ENCODE measurements at places on chromosomes 1 and 21.

DNA sequence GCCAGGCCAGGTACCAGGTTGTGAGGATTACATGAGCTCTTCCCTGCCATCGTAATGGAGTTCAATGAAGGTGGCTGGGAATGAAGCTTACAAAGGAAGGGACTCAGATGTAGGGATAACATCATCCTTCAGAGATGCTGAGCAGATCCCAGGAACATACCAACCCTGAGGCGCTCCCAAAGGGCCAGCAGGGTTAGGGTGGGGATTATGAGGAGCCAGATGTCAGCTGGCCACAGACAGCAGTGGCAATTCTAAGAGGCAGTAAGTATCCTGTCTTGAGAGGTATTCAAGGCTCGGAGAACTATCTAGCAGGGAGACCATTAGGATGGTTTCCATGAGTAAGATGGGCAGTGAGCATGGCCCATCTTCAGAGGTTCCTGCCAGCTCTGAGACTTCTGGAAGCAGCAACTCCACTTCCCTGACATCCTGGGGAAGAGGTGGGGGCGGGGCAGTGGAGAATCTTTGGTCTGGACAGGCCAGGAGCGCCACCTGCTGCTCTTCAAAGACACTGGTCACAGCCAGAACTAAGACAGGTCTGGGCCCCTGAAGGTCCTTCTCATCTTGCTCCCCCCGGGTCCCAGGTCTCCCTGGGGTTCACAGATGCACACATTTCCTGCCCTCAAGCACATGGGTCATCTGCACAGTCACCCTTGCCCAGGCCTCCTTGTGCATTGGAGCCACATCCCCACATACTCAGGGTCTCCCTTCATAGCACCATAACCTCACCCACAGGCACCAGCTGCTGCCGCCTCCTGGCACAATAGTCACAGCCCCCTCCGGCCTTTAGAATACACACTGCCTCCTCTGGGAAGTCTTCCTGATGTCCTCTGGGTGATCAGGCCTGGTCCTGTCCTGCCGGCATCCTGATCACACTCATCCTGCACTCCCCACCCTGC is 2.7 kb upstream of the SDC3 start:
- DNase-seq = peak; percentile 25

- DNase-seq = no peak
These were observed 204.8 kb upstream of the FGGY start for GRCh38 chr1:59092126-59092525.

GRCh38 chr21:34800797-34801518 is 132.2 kb downstream of the CLIC6 start:
- DNase-seq = no peak

- DNase-seq = no peak
These were observed 1.0 kb downstream of the RAB7B start for GRCh38 chr1:206002160-206002559.

DNA sequence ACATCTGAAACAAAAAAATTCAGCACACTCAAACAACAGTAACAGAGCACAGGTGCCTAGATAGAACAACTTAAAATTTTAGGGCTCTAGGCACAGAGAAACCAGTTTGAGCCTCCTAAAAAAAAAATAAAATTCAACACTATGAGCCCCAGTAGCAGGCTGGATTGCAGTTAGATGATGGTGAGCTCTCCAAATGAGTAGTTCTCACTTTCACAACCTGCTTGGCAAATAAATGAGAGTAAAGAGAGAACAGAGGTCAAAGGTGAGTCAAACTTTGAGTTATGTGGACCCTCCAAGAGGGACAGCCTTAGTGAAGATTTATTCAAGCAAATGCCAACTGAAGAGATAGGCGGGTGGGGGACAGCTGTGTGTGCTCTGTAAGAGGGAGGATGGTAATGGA is 3.6 kb downstream of the BEND5 start:
- no peak for DNase-seq

- DNase-seq = no peak
These were observed 52.3 kb downstream of the GRIK3 start for GRCh38 chr1:36981771-36982622.

DNA sequence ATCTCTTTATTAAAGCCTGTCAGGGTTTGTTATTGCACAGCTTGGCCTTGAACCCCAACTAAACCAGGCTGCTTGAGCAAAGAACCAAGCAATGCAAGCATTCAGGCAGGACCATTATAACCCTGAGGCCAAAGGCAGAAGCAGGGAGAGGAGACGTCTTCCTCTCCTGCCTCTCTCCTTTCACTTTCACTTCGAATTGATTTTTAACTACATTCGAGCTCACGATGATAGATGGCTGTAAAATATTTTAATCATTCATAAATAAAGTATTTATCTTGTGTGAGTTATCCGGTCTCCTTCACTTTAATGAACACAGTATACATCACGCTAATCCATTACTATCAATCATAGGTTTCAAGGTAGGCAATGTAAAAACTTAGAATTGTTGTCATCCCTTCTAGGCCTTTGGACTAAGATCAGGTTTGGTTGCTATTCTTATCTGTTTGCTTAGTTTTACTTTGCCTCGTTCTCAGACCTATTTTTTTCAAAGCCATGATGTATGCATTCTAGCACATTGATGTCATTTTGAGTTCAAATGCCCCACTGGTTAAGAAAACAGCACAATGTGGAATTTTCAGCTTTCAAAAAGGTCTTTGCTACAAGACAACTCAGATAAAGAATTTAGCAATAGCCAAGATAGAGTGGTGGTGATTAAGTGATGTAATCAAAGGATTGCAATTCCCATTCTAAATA is 480.2 kb upstream of the RUNX1 start:
- DNase-seq = no peak

DNA sequence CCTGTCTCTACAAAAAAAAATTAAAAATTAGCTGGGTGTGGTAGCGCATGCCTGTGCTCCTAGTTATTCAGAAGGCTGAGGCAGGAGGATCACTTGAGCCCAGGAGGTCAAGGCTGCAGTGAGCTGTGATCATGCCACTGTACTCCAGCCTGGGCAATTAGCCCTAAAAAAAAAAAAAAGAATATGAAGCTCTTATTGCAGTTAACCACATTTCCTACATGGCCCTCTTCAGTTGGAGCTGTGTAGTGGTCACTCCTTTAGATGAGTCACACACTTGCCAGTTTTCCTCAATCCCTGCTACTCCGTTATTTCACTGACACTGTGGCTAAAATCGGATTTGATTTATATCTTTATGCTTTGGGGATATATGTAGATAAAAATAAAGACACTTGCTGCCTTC is 11.8 kb downstream of the NFYC start:
- no peak for DNase-seq

DNA sequence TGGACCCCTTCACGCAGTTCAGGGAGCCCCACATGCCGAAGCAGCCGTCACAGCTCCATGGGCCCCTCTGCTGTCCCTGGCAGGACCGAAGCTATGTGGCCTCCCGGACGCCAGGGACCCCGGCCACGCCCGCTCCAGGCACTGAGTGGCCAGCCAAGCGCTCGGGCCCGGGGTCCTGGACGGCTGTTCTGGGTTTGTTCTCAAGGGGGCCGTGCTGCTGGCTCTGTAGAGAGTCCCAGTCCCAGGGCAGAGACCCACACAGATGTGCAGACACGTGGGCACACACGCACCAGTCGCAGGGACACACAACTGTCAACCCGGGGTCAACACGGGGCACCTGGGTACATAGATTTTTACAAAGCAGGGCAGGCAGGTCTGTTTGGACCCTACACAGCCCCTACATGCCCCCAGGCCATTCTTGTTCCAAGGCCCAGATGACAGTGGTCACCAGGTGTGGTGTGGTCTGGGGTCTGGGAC is 6.7 kb downstream of the B3GALT6 start:
- no peak for DNase-seq

- no peak for DNase-seq
These were observed 37.8 kb downstream of the XCL1 start for GRCh38 chr1:168614235-168614634.

GRCh38 chr1:173365341-173365740 is 111.8 kb upstream of the PRDX6 start:
- no peak for DNase-seq

GRCh38 chr21:34603002-34603709 is 11.8 kb downstream of the RCAN1 start:
- DNase-seq = no peak

DNA sequence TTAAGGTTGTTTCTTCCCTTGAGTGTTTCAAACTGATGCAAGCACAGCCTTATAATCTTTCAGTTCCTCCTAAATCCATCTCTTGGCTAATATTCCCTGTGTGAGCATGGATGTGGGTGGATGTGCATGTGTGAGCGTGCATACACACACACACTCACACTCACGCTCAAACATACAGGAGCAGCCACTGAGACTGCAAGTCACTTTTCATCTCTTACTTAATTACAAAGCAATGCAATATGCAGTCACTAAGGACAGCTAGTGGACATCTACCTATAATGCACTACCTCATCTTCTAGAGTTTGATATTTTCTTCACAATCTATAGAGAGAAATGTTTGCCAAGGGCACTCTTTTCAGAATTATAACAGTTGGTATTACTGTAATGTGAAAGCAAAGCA is 1.4 kb downstream of the ESRRG start:
- no peak for DNase-seq

GRCh38 chr21:42542596-42542995 is 28.9 kb downstream of the SLC37A1 start:
- DNase-seq = no peak

- no peak for DNase-seq
These were observed 17.6 kb upstream of the IFI6 start for GRCh38 chr1:27689423-27690173.

DNA sequence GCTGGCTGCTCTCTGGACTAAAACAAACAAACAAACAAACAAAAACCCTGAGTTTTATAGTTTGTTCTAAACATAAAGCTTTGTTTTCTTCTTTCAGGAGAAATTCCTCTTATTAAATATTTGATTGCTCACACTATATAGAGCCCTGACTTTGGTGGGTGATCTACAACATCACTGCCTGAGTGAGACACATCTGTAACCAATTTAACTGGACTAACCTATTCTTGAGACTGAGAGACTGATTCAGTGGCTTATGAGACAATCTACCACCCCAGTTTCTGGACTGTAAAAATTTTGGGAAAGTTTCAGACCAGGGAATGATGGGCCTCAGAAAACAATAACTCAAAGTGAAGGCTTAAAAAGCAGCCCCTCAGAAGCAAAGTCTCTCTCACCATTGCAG is 537.0 kb downstream of the NEGR1 start:
- no peak for DNase-seq

- DNase-seq = no peak
These were observed 56.3 kb upstream of the HTR1D start for GRCh38 chr1:23273450-23274133.
